Activated CD8-positive, alpha-beta memory T cell treated with anti-CD3 and anti-CD28 coated beads, Interleukin-2, amount 50 U/mL, for 4 hours (primary cell): ENCODE measurements at places on chromosomes 3 and 15.

GRCh38 chr15:101318147-101318819 lies 23.2 kb upstream of the SNRPA1 start:
- DNase-seq: no peak

GRCh38 chr15:98875309-98875708 lies 132.3 kb downstream of the PGPEP1L start:
- DNase-seq: no peak

DNA sequence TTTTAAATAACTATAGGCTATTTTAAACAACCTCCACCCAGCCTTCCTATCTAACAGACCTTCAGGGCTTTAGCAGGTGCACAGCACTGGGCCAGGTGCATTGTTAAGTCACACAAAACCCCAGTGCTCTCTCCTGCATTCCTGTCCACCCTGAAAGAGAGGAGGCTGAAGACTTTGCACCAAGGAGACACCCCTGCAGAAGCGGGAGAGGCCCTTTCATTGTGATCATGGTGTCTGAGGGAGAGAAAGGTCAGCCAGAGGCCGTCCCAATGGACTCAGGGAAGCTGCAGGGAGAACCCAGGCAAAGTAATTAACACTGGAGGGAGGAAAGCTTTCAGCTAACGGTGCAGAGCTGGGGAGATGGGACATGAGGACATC lies 5.2 kb downstream of the LRIG1 start:
- no peak for DNase-seq

DNA sequence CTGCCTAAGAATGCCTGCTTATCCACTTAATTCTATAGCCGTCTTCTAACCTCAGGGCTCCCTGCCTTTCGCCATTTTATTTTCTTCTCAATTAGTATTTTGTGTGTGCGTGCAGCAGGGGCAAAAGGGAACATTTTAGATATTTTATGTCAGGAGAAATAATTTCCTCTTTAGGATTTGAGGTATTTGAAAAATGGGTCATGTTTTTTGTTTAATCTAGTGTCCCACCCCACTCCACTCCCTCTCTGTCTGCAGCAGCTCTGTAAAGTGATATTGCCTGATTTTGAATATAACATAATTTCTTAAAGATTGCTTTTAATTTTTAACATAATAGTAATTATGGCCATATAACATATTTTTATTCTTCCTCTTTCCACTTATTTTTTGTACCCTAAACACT lies 593.2 kb upstream of the DPPA4 start:
- no peak for DNase-seq

DNA sequence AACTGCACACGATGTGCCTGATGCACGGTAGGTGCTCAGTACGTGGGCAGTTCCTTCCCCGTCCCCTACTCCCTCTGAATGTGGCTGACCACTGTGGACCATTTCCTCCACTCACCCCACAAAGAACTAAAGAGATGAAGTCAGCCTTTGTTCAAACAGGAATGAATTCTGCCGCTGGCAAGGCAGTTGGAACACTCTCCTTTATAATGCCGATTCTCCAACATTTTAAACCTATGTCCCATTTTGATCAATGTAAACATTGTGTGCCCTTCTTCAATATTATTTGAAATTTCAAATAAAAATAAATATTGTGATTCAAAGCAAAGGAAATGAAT lies 57.5 kb upstream of the MEF2A start:
- DNase-seq: no peak

- DNase-seq: peak; percentile 20
Measured at GRCh38 chr15:89171136-89172072, 50.0 kb downstream of the RLBP1 start.

GRCh38 chr3:16482194-16482769 lies 31.2 kb downstream of the RFTN1 start:
- DNase-seq: no peak

DNA sequence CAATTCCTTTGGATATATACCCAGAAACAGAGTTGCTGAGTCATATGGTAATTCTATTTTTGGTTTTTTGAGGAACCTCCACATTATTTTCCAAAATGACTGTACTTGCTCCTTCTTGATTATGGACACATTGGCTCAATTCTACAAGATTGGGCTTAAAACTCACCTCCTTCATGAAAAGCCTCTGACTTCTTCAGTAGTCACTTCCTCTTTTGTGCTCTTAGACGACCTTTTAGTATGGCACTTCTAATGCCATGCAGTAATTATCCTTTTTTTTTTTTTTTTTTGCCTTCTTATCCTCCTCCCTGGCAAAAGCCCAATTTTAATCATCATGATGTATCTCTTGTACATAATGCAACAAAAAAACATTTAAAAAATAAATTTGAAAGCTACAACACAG lies 33.0 kb upstream of the ABHD17C start:
- no peak for DNase-seq

DNA sequence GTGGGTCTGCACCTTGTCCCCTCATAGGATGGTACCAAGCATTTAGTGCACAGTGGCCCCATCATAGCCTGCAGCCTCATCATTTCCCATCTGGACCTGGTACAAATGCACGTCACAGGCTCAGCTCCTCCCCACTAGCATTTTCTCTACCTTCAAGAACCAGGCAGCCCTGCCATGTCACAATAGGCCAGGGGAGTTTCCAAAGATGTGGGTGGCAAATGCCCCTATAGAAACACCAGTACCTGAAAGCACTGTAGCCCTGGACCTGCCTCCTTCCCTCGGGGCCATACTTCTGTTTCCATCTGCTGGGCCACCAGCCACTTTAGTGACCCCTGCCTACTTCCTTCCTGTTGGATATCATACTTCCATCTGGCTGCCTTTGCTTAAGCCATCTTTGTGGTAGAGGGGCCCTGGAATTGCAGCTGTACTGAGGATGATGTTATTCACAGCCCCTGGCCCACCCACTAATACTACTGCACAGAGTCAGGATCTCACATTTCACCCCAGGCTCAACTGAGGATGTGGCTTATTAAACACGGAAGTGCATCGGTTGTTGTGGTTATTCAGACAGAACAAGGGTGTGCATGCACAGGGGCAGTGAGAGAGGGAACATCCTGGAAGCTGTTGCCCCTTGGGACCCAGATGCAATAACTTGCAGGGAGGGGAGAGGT lies 3.8 kb downstream of the TCTA start:
- DNase-seq: peak; percentile 59

GRCh38 chr15:58159827-58160386 lies 21.7 kb downstream of the AQP9 start:
- DNase-seq: no peak

DNA sequence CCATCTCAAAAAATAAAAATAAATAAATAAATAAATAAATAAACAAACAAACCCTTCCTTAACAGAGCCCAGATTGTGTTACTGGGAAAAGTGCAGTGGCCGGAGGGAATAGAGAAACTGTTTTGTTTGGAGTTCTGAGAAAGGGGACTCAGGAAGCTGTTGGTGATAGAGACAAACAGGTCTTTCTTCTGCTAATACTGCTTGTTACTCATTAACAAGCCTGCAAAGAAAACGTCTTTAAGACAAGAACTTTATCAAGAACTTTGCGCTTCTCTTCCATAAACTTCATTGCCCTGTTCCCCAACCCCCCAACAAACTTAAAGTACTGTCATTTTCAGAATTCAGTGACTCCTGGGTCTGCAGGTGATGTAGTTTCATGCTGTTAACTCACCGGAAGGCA lies 68.8 kb upstream of the GSK3B start:
- DNase-seq: no peak

DNA sequence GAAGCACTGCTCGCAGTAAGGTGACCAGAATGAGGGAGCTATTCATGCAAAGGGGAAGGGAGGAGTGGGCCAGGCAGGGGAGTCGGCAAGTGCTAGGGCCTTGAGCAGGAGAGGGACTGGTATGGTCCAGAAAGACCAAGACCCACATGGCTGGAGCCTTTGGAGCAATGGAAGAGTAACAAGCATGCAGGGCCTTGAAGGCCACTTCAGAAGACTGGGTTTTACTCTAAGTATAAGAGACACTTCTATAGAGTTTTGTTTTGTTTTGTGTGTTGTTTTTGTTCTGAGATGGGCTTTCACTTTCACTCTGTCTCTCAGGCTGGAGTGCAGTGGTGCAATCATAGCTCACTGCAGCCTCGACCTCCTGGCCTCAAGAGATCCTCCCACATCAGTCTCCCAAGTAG lies 42.0 kb downstream of the BFSP2 start:
- DNase-seq: no peak
